Adrenal gland (tissue), 19 donors: ENCODE measurements at places on chromosomes 1 and 21.

- no peak for DNase-seq
These were observed 186.9 kb downstream of the MATN1 start for GRCh38 chr1:30536530-30536929.

DNA sequence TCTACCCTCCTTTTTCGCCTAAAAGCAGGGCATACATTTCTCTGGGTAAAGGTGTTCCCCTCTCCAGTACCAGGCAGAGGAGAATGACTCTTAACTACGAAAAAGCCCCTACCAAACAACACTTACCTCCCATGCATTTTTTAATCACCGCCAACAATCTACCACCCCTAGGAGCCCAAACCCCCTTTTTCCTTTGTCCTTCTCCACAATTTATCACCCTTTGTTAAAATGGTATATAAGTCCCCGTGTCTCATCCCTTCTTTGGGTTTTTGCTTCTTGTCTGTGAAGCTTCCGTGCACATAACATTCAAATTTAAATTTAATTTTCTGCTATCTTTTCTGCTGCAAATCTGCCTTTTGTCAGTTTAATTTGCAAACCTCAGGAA, 27.6 kb upstream of the COL18A1 start:
- no peak for DNase-seq

DNA sequence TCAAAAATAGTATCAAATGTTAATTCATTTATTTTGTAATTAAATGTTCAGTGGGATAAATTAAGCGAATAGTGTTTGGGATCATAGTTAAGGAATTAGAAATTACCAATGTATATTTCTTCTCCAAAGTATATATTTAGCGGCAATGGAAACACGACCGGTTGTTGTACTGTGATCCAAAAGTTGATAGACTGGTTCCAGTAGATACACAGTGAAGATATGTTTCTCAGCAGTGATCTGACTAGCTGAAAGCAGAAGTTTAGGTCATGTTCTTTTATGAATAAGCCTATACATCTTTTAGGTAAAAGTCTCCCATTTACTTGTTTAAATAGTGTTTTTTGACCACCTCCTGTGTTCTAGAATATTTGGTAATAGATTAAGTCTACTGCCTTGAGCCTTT, 8.8 kb downstream of the USP16 start:
- no peak for DNase-seq

DNA sequence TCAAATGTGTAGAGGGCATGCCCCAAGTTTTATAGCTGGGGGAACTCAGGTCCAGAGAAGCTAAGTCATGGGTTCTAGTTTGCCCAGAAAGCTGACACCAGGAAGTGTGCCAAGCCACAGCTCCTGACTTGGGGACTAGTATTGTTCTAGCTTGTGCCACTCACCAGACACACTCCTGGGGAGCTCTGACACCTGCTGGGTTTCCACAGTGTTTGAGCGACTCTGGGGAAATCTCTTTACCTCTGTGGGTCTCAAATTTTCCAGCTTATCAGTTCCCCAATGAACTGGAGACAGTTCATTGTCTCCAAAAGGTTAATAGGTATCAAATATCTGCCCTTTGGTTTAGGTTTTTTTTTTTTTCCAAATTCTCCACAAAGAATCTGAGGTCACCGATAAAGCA, 4.2 kb downstream of the KISS1 start:
- no peak for DNase-seq

GRCh38 chr1:67439277-67440029, 9.3 kb upstream of the SERBP1 start:
- DNase-seq: no peak

- DNase-seq: no peak
These were observed 342.0 kb downstream of the VAV3 start for GRCh38 chr1:107622966-107623365.

DNA sequence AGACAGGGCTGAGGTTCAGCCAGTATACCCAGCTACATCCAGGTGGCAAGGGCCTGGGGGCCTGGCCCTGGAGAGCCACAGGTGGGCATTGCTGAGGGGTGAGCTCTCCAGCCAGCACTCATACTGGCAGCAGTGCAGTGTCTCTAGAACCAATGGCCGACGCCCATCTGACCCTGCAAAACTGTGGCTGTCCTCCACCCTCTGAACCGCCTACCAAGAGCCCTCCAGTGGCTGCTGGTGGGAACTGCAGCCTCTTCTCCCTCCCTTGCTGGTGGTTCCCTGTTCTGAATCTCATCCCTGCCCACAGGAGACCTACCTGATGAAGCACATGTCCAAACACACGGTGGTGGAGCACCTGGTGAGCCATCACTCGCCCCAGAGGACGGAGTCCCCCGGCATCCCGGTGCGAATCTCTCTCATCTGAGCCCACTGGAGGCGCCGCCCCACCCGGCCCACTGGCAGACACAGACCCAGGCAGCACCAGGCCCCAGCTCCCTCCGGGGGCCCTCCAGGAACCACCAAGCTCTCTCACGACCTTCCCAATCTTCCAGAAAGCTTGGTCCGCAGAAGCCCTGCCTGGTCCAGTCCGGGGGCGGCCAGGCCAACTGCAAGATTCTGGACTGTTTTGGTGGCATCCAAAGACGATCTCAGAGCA, 22.1 kb downstream of the A3GALT2 start:
- DNase-seq: peak; percentile 79

DNA sequence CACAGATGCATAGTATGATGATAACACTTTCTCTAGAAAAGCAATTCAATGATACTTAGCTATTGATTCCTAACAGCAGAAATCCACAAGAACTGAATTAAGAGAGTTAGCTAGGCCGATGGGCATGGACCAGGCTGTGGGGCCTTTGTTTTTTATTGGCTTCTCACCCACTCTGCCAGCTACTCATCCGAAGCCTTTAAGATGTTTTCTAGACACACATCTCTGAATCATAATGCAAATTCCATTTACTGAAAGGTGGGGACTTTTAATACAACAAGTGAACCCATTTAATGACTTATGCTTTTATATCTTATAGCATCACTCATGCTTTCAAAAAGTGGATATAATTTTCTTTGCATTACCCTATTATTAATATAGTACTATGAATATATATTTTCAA, 170.2 kb downstream of the RUNX1 start:
- DNase-seq: no peak

- DNase-seq: no peak
These were observed 319.2 kb upstream of the SPAG17 start for GRCh38 chr1:118504221-118504644.

DNA sequence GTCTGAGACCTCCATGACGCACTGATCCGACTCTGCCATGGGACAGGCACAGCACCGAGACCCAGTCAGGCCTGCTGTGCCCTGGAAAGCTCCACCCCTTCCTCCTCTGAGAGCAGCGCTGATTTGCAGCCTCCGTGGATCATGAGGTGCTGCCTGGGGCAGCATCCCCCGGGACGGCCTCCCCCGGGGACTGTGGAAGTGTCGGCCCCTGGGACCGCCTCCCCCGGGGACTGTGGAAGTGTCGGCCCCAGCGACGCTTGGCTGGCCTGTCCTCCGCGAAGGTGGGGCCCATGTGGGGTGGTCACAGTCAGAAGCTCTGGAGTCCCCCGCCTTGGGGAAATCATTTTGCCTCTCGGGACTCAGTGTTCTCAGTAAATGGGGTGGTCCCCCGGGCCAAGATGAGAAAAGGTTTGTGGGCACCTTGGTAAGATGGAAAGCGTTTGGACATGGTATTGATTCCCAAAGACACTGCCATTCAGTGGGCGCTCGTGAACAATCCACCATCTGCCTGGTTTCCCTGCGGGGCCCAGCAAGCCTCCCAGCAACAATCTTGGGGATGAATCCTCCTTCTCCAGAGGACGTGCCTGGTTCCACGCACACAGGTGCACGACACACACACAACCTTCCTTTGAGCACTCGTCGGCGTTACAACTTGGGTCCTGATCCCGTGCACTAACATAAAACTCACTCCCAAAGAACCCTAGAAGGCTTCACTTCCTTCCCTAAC, 3.0 kb downstream of the TFF2 start:
- DNase-seq: peak; percentile 11

DNA sequence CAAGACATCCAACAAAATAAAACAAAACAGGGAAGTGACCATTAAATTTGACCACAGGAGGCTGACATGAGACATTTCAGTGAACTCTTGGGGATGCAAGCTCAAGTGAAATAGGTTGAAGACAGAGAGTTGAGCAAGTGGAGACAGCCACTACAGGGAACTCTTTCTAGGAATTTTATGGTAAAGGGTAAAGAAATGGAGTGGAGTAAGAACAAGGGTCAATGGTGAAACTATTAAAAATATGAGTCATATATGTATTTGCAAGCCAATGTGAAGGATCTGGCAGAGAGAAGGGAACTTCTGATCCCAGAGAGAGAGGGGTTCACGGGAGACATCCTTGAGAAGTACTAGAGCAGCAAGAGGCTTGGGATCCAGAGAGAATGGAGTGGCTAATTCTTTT, 9.1 kb upstream of the TRABD2B start:
- no peak for DNase-seq

GRCh38 chr1:168629466-168629865, 53.1 kb downstream of the XCL1 start:
- no peak for DNase-seq

GRCh38 chr1:20903437-20903836, 116.3 kb upstream of the HP1BP3 start:
- no peak for DNase-seq

GRCh38 chr21:25583370-25584130, 23.7 kb downstream of the MRPL39 start:
- no peak for DNase-seq

- DNase-seq: no peak
These were observed 28.4 kb downstream of the CD48 start for GRCh38 chr1:160682983-160683865.

GRCh38 chr1:173768206-173768605, 53.4 kb downstream of the KLHL20 start:
- no peak for DNase-seq

GRCh38 chr1:67100833-67101232, 33.9 kb downstream of the C1orf141 start:
- no peak for DNase-seq

- DNase-seq: no peak
These were observed 244.7 kb downstream of the SIPA1L2 start for GRCh38 chr1:232385221-232385620.

DNA sequence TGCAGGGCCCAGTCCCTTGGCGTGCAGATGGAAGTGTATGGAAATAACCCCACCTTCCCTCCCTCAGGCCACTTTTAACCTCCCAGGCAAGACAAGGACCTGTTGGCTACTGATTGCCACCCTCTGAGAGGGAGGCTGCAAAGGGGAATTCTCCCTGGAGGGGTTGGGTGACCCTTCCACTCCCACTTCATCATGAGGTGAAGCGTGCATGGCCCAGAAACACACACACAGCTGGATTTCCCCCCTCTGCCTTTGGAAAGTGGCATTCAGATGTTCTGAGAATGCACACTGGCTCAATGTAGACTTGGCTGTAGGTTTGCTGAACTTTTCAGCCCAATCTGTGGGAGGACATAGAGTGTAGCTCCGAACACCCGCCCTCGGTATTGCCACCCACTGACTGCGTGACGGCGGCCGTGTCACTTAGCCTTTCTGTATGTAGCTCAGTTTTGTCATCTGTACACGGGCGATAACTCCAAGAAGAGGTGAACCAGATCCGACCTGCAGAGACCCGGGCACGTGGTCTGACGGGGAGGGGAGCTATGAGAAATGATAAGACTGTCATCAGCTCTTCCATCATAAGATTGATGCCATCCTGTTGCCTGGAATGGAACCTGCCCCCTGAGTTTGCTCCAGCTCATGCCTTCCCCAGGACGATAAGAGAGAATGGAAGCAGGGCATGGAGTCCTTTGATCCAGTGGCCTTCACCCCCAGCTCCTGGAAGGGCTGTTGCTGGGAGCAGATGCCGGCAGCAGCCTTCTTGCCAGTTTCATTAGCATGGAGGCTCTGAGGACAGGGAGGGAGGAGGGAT, 19.3 kb downstream of the MIIP start:
- no peak for DNase-seq

DNA sequence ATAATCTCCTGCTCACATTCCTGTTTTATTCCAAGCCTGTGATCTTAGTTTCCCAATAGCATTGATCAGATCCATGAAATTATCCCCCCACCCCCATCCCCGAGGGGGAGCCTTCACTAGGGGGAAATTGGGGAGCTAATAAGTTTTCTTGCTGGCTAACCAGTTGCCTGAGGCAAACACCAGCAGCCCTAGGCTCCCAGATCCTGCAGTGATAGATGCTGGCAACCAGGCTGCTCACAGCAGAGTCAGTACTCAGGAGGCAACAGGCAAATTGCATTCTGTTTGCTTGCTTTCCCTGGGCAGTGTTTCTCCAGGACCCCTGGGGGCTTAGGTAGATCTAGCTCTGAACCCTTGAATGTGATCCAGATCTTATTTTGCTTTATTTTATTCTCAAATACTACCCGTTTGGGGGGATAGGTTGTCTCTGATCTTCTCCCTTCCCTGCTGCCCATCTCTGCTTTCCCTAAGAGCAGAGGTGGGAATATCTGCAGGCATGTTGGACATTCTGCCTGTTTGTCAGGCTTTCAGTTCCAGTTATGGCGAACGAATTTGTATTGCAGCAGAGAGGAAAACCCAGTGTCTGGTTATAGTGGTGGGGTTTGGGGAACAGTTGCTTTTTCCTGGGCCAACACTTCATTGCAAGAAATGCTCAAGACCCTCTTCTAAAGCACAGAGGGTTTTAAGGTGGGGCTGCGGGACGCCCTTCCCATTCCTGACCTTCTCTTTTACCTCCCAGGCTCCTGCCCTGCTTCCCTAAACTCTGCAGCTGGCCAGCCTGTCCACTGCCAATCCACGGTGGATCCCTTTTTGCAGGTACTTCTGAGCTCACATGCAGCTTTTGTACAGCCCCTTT, 289.8 kb upstream of the PLXNA2 start:
- no peak for DNase-seq

DNA sequence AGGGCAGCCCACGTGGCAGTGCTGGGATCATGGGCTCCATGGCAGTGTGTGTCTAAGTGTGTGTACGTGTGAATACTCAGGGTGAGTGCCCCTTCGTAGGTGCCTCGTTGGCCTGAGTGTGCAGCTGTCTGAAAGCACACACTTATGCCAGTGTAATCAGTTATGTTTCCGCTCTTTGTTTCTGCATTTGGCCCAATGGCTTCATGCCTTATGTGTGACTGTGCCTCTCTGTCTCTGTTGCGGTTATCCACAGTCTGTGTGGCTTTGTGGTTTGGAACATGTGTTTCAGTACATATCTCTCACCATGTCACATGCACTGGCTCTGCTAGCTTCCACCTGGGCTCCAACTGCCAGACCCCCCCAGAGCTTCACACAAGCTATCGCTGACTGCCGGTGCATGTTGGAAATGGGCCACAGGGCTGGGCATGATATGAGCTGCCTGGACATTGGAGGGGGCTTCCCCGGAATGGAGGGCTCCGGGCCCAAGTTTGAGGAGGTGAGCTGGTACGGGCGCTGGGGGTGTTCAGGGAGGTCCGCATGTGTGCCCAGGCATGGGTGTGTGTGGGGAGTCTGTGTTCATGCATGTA, 70.3 kb upstream of the TINAGL1 start:
- DNase-seq: no peak

- DNase-seq: no peak
These were observed 19.8 kb downstream of the SPOCD1 start for GRCh38 chr1:31795801-31796621.
